ENCODE measurements at places on chromosomes 5 and 9.

- no peaks in the 10 kb centered on the region for H3K4me1 ChIP-seq
- H3K4me3 ChIP-seq: no peak overlapping the region
- H3K36me3 ChIP-seq: no peaks in the 10 kb centered on the region
- no peak for DNase-seq
- no peak overlapping the region for H3K27ac ChIP-seq
These were observed 31.1 kb downstream of the GCNT4 start for GRCh38 chr5:75021219-75021618.

GRCh38 chr9:87674565-87675299, 51.2 kb upstream of the CTSL start:
- peaks cover 13% of the 10 kb centered on the region for H3K4me1 ChIP-seq
- peak; percentile 52 for DNase-seq
- H3K36me3 ChIP-seq: no peaks in the 10 kb centered on the region
- no peak overlapping the region for H3K4me3 ChIP-seq
- H3K27me3 ChIP-seq: no peaks in the 10 kb centered on the region

GRCh38 chr9:69822116-69822750, 1.6 kb downstream of the CFAP95 start:
- DNase-seq: no peak
- no peaks in the 10 kb centered on the region for H3K36me3 ChIP-seq
- no peak overlapping the region for H3K4me3 ChIP-seq
- no peaks in the 10 kb centered on the region for H3K4me1 ChIP-seq
- no peaks in the 10 kb centered on the region for H3K27me3 ChIP-seq

DNA sequence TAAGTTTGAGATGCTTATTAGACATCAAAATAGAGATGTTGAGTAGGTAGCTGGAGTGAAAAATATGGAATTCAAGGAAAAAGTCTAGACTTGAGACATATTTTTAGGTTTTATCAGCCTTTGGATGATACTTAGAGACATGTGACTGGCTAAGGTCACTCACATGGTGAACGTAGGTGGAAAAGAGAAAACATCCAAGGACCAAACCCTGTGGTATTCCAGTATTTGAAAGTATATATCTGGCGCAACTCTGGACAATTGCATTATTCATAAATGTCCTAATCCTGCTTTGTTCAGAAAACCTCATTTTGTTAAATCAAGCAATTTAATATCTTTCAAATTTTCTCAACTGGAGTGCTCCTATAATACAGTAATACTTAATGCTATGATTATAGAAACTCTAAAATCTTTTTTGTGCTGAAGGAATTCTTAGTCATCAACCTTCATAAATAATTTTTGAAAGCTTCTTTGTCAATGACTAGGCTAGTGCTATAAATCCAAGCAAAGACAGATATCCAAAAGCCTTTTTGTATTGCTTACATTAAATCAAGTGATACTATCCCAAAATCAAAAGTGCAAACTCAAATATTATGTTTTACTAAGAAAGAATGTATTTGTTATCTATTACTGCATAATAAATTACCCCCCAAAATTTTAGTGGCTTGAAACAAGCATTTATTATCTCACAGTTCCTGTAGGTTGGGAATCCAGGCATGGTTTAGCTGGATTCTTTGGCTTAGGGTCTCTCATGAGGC, 452.0 kb downstream of the ENC1 start:
- no peak overlapping the region for H3K27ac ChIP-seq
- no peaks in the 10 kb centered on the region for H3K4me1 ChIP-seq
- no peaks in the 10 kb centered on the region for H3K36me3 ChIP-seq

GRCh38 chr5:56319526-56320181, 86.5 kb upstream of the ANKRD55 start:
- no peak for DNase-seq
- H3K27me3 ChIP-seq: peaks cover 8% of the 10 kb centered on the region

- no peak for DNase-seq
- H3K27me3 ChIP-seq: no peaks in the 10 kb centered on the region
- H3K4me1 ChIP-seq: no peaks in the 10 kb centered on the region
- H3K4me3 ChIP-seq: no peak overlapping the region
These were observed 113.1 kb downstream of the JMY start for GRCh38 chr5:79349047-79349446.

DNA sequence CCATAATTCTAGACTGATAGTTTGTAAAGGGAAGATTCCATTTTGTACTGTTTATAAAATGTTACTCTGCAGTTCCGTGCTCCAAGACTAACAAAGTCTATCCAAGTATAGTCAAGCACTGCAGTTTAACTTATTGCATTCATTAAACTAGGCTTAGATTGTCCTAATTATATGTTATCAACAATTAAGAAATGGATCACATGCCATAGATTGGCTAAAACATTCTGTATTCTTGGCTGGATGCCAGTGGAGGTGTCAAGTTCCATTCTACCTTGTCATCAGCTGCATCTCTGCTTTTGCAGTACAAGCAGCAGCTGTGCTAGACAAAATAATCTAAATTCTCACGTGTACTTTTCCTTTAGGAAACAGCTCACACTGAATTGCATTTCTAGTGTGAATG, 69.4 kb upstream of the MEF2C start:
- H3K4me3 ChIP-seq: no peak overlapping the region
- no peaks in the 10 kb centered on the region for H3K4me1 ChIP-seq
- no peak overlapping the region for H3K27ac ChIP-seq
- DNase-seq: no peak
- no peaks in the 10 kb centered on the region for H3K36me3 ChIP-seq

DNA sequence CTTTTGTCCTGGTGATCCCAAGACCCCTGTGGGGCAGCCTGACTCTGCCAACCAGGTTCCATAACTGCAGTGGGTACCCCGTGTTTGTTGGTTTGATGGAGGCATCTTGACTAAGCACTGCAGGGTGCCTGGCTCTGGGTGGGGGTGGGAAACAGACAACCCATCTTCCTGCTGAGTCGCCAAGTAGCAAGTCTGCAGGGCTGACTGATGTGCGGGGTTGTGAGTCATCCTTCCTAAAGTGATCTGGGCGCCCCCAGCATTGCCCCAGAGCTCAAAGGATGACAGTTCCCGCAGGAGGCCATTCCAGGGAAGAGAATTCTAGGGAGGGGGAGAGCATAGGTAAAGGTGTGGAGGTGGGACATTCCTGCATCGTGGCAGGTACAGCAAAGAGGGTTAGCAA, 23.5 kb downstream of the DAB2IP start:
- H3K4me1 ChIP-seq: no peaks in the 10 kb centered on the region
- H3K27ac ChIP-seq: no peak overlapping the region
- no peak for DNase-seq

DNA sequence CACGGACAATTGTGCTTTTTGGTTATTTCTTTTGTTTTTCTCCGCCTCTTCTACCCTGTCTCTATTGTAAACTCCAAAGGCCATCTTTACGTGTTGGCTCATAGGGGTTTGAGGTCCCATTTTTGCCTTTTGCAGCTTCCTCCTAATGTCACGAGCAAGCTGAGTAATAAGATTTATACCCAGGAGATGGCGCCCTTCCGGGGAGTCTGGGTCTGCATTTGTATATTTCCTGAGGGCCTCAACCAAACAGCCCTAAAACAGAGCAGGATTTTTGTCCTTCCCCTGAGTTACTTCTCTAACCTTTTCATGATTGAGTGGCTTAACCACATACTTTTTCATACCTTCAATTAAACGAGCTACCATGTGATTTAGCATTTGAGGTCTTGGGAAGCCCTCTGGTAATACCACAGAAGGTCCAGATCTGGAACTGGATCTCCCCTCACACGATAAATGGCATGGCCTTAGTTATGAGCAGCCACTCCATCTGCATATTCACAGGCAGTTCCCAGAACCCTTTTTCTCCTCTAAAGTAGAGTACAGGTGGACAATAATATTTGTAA, 11.2 kb upstream of the CFAP95 start:
- peaks cover 21% of the 10 kb centered on the region for H3K4me1 ChIP-seq
- H3K4me3 ChIP-seq: no peak overlapping the region
- no peaks in the 10 kb centered on the region for H3K36me3 ChIP-seq
- no peak for DNase-seq

DNA sequence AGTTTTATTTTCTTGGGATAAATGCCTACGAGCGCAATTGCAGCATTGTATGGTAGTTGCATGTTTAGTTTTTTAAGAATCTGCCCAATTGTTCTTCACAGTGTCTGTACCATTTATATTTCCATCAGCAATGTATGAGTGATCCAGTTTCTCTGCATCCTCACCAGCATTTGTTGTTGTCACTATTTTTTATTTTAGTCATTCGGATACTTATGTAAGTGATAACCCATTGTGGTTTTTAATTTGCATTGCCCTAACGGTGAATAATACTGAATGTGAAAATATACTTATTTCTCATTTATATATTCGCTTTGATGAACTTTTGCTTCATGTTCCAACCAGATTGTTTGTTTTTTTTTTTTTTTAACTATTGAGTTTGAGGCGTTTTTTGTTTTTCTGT, 33.7 kb upstream of the PWWP2A start:
- H3K4me1 ChIP-seq: no peaks in the 10 kb centered on the region
- no peak for DNase-seq
- H3K27me3 ChIP-seq: peaks cover 6% of the 10 kb centered on the region
- no peak overlapping the region for H3K4me3 ChIP-seq
- H3K36me3 ChIP-seq: no peaks in the 10 kb centered on the region

All from K562 (cell line).